Inflammatory macrophage (primary cell): ENCODE measurements at places on chromosomes 5 and 9.
A peak's percentile ranks its signal among the peaks of the same experiment; 100 is the strongest.

GRCh38 chr9:135463140-135463539, 16.4 kb upstream of the PPP1R26 start:
- no peak for DNase-seq

DNA sequence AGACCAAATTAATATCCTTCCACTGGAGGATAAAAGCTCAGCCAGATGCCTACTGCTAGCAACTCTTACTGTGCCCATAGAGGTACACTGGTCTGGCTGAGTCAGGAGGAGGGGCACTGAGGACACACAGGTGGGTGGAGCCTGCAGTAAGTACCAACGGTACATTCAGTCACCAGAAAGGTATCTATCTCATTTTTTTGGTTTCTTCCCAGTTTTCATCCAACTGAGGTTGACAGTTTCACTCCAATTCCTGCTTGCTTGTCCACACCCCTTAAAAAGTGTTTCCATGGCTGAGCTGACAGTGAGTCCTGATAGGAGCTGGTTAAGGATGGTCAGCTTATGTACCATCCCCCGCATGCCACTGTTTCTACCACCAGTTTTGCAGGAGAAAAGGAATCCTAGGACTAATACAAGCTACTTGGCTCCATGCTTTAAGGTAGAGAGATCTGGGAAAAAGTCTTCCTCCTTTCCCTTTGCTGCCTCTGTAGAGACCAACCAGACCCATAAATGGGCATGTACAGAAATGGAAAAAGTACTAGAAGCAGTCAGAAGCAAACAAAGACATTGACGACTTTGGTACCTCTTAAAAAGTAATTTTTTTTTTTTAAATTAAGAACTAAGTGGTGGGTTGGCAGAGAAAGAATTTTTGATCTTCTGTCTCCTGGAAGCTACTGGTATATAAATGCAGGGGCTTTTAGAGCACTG, 3.2 kb downstream of the ELL2 start:
- no peak for DNase-seq

GRCh38 chr9:81619353-81620001, 69.9 kb downstream of the TLE1 start:
- no peak for DNase-seq

GRCh38 chr9:1837453-1838084, 177.6 kb upstream of the SMARCA2 start:
- DNase-seq, result peak; percentile 3

- DNase-seq, result no peak
Observed at GRCh38 chr9:134629586-134630392, 11.8 kb upstream of the COL5A1 start.

DNA sequence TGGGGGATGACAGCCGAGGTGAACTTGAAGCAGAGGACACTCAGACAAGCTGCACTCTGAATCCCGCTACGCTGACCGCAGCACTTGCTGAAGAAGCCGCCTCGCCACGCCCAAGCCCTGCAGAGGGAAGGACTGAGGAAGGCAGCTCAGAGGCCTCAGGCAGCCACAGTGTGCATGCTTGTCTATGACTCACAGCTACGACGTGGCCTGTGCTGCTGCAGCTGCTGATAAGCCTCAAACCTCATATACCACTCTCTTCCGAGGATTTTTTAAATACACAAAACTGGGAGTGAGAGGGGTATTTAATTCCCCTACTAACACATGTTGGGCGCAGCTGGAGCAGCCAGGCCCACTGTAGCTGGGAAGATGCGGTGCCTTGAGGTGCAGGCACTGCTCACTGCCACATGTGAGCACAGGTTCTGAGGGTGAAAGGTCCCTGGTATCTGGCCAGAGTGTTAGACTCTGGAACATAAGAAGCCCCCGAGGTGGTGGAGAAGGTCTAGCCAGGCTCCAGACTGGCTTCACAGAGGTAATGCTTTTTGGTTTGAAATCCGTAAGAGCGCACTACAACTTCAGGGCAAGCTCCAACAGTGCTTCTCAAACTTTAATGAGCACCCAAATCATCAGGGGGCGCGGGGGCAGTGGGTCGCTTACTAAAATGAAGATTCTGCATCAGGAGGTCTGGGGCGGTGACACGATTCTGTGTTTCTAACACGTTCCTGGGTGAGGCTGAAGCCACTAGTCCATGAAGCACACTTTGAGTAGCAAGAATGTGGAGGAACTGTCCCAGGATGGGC, 196.8 kb downstream of the AUH start:
- peak; percentile 88 for DNase-seq

DNA sequence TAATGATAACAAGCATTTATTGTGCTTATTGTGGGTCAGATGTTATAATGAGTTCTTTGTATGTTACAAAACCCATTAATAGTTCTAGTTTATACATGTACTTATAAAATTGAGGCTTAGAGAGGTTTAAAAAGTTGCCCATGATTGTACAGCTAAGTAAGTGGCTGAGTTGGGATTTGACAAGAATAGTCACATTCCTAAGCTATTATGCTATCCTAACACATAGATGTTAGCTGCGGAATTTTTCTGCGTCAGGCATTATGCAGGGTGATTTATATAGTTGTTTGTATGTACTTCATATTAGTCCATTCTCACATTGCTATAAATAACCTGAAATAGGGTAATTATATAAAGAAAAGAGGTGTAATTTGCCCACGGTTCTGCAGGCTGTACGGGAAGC, 12.5 kb downstream of the COMMD10 start:
- DNase-seq, result no peak

DNA sequence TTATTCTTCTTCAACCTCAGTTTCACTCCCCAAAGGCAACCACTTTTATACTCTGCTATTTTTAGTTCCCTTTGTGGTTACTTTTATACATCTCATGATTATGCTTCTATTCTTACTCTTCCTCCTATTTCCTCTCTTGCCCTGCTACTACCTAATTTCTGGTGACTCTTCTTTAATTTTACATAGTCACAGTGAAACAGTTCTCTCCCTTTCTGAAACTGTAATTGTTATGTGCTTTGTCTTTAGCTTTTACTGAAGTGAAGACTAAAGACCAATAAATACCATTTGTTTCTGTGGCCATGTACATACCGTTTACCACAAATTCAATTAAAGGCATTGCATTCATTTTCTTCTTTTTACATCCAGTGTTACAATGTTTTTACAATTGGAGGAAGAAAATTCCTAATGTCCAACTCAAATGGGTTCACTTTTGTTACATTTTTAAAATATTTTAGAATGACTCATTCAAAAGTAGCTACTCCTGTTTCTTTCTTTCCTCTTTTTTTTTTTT, 410.6 kb downstream of the PSAT1 start:
- DNase-seq, result peak; percentile 80

GRCh38 chr9:97907046-97907445, 15.3 kb downstream of the TRMO start:
- DNase-seq, result peak; percentile 57

DNA sequence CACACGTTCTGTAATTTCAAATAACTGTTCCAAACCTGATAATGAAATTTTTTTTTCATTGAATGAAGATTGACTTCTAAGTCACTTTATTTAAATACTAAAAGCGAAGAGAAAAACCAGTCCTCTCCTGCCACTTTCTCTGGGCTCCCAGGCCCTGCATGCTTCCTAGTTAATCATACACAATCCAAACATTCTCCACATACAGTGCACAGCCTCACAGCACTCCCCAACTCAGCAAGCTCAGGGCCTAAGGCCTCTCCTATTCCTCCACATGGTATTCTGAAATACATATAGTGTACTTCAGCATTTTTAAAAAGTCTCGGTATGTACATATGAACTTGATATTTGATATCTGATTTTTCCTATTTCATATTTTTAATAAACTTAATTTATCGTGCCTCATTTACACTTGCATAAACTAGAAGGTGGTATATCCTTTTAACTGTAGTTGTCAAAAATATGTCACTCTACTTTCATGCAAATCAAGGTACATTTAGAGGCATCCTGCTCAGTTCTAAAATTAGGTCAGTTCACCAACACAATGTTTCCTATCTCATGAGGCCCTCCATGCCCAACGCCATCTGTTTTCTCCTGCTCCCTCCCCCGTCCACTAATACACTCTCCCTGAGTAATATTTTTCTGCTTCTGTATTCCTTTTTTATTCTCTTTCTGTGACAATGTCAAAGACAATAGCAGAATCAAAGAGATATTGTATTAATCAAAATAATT, 206.7 kb downstream of the ARRDC3 start:
- no peak for DNase-seq

GRCh38 chr9:129736334-129736733, 16.5 kb downstream of the PTGES start:
- DNase-seq, result no peak

DNA sequence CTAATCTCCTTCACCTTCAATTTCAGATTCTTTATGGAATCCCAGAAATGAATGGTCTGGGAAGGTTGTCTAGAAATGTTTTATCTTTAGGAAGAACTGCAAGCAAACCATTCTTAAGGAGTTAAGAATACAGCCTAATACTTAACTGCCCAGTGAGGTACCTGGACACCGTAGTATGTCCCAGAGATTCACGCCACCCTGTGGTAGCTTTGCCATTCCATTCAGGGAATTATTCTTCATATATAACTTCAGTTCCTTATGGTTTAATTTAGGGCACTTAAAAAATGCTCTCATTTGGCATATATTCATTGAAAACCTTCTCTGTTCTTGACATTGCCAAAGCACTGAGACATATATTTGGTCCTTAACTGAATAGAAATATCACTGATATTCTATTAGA, 49.7 kb downstream of the ACTBL2 start:
- DNase-seq, result peak; percentile 6

DNA sequence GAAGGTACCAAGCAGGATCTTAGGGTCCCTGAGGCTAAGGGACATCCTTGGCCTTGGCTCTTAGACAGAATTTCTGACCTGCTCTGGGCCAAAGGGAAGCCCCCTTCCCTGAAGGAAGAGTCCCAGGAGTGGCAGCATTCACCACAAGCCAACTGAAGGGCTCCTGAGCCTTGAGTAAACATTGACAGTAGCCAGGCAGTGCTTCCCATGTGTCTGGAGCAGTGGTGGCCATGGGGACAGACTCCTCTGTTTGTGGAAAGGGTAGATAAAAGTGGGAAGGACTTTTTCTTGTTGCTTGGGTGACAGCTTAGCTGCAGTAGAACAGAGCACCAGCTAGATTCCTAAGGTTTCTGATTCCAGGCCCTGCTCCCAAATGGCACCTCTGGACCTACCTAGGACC, 61.4 kb upstream of the VLDLR start:
- no peak for DNase-seq

DNA sequence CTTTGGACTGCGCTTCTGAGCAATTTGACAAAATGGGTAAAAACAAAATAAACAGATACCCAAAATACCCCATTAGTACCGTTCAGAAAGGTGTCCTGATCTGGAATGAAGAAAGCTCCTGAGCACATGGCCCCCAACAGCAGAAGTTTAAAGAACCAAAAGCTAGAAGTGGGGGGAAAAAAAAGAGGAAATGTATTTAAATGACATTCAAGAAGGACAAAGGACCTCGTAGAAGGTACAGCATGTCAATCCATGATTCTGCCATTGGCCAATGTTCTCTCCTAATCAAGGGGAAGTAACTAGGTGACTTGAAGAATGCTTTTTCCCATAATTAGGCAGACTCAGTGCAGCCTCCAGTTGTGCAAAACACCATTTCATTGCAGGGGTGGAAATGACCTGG, 78.6 kb downstream of the SERINC5 start:
- no peak for DNase-seq

- peak; percentile 92 for DNase-seq
Observed at GRCh38 chr9:133335924-133336811, at the start of gene SURF6. Gene SURF6, minus strand, starts transcription at chr9:133336188. Its CDS starts 56 bp downstream, at chr9:133336132.

GRCh38 chr5:57550132-57550531, 67.5 kb upstream of the ACTBL2 start:
- DNase-seq, result no peak

- DNase-seq, result no peak
Observed at GRCh38 chr9:123291736-123292135, 23.4 kb upstream of the STRBP start.
